ENCODE measurements at places on chromosomes 11 and 22.
A peak's percentile ranks its signal among the peaks of the same experiment; 100 is the strongest.

- DNase-seq: no peak
Measured at GRCh38 chr11:111082664-111083063, 162.9 kb upstream of the POU2AF2 start.

DNA sequence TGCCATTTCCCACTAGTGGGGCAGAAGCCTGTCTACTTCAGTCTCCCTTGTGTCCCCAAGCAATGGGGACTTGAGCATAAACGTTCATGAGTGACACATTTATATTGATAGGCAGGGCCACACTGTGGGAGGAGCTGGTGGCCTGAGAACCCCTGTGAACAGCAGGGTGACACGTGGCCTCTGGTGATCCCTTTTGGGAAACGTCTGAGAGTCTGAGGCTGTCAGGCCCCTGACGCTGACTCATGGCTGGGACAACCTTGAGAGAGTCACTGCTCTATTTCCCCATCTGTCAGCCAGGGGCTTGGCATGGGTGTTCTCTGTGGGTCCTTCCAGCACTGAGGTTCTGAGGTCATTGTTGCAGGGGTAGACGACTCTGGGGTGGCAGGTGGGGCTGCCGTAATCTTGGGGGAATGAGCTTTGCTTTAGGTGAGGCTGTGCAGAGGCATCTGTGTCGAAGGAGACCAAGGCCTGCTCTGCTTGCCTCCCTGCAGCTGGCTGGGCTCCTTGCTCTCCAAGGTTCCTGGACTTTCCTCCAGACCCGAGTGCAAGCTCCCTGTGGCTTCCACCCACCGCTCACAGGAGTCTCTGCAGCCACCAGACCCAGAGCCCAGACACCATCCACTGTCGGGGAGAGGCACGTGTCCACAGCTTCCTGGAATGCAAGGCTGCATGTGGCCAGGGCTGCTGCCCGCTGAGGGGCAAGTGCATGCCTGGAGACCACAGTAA lies 54.7 kb downstream of the SMIM38 start:
- no peak for DNase-seq

DNA sequence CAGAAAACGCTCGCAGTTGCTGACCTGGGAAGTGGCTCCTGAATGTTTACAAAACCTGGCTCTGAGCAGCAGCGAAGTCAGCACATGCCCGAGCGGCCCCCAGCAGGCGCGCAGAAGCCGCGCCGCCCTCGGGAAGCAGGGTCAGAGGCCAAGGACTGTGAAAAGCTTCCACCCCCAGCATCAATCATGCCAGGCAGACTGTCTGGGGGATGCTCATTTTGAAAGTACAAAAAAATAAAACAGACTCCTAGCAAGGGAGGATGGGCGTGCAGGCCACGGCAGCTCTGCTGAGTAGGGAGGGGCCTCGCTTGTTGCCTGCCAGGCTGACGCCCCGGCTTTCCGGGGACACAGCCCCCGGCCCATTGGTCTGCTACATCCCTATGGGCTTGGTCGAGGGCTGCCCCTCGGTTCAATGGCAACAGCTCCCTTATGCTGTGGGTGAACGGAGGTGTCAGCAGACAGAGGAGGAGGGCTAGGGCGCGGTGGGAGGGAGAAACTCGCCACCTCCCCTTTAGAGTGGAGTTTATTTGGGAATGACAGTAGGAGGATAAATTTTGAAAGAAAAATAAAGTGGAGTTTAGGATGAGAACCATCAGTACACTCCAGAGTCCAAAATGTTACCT lies 37.7 kb upstream of the GNB1L start:
- no peak for DNase-seq

GRCh38 chr11:92909214-92909613 lies 60.2 kb upstream of the MTNR1B start:
- no peak for DNase-seq

DNA sequence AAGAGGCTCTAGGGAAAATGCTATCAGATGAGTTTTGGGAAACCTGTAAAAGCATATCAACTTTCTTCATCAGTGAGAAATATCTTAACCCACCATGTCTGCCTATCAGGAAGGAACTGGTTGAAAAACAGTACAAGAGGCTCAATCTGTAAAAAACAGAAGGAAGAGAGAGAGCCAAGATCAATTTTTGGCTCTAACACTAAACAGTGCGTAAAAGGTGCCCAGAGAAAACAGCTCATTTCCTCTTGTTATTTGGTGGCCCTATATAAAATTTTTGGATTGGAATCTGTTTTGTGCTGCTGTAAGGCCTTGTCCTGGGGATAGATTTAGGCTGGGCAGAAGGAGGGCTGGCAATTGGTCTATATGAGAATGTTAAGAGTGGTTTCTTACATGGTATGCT lies 12.1 kb downstream of the MS4A2 start:
- DNase-seq: no peak

- DNase-seq: no peak
Measured at GRCh38 chr11:111878385-111878848, 548 bp downstream of the FDXACB1 start.

DNA sequence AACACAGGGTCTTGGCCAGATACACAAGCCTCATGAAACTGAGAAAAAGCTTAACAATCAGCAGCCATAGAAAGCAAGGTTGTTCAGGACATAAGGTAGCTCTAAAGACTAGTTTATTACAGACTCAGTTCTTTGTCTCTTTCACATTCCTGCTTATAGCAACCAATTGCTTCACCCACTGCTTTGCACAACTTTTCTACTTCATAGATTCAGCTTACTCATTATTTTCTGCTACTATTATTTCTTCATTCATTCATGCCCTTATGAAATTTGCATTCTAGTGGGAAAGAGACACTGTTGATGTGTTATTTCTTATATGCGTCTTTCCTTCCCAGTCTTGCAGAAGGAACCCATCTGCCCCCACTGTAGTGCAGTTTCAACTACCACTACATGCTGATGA lies 4.7 kb downstream of the CCDC34 start:
- DNase-seq: no peak

DNA sequence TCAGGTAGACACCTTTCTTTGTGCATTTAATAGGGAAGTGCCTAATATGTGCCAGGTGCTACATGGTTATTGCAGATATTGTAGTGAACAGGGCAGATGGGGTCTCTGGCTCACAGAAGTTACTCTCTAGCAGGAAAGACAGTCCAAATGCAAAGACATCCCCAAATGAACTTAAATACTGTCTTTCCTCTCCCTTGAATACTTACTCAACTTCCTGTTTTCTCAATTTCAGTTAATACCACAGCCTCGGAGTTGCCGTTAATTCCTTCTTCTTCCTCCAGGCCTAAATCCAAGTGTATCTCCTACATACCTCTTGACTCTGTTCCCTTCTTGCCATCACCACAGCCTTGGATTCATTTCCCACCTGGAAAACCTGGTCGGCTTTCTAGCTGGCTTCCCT lies 134.3 kb upstream of the SESN3 start:
- DNase-seq: no peak

DNA sequence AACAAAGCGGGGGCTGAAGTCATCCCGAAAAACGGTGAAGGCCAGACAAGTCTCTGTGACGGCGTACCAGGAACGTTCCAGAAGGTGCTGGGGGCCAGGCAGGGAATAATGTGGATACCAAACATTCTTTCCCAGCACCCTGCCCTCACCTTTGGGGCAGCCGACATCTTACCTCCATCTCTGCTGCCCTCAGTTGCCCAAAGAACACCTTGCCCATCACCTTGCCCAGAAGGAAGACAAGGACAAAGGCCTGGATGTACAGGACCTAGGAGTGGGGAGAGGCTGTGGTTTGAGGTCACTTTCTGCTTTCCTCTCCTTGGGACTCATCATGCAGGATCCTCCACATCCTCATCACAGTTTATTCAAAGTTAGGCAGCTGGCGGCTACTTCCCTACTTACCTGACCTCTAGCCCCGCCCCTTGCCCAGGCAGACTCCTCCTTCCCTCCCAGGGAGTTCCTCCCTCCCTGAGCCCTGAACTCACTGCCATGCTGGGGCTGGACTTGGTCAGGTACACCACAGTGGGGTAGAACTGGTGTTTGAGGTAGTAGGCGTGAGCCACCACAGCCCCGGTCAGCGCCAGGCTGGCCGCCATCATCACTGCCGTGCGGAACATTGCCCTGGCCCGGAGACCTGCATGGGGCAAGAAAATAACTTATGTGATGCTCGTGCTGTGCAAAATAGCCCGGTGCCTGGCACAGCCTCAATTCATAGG lies 1.2 kb downstream of the SYVN1 start:
- DNase-seq: no peak

DNA sequence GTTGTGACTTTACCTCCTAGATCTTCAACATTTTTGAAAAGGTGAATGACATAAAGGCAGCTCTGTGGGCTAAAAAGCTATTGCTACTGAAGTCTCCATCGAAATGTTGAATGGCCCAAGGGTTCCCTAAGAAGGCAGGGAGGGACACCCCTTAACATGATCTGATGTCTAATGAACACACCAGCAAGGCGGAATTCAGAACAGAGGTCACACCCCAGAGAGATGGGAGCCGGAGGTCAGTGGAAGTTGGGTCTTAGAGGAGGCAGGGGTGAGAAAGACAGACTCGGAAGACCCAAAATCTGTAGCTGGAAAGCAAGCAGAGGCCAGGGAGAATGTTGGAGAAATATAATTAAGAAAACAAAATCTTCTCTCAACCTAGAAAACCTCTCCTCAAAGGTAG lies 79.0 kb downstream of the TRIM29 start:
- DNase-seq: no peak

DNA sequence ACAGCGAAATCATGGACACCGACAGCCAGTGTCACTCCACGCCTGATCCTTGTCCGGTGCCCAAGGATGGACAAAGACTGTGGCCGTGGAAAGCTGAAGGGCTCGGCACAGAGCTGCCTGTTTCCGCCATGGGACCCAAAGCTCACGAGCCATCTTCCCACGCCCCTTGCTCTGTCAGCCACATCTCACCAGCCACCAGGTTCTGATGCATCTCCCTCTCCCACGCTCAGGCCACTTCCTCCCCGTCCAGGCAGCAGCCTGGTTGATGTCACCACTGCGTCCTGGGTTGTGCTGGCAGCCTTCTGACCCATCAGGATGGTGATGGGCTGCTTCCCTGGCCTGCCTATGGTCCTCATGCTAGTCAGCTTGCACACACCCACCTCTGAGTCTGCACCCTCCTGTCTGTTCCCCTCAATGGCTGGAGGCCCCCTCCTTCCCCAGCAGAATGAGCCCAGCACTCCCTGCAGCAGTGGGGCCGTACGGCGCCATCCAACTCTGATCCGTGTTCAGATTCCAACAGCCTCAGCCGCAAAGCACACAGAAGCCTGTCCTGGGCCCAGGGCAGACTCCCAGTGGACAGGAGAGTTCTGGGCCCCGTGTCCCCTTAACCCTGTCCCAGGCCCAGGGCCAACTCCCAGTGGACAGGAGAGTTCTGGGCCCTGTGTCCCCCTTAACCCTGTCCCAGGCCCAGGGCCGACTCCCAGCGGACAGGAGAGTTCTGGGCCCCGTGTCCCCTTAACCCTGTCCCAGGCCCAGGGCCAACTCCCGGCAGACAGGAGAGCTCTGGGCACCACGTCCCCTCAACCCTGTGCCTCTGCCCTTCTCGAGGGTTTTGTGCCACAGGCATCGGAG lies 259.5 kb downstream of the BRD1 start:
- no peak for DNase-seq

GRCh38 chr11:57361926-57362325 lies 19.0 kb downstream of the PRG3 start:
- DNase-seq: no peak

DNA sequence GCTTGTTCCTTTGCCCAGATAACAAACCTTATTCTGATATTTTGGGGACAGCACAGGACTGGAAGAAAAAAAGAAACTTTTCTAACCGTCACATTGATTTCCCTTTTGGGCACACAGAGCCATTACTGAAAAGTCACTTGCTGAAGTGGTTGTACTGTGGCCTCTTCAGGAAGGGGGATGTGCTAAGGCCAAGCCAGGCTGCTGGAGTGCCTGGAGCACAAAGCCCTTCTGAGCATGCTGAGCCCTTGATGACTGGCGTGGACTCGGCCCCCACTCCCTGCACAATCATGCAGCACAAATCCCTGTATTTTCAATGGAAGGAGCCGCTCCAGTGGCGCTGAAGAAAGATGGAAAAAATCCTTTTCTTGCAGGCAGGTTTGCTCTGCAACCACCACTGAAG lies 164.2 kb downstream of the NTM start:
- no peak for DNase-seq

DNA sequence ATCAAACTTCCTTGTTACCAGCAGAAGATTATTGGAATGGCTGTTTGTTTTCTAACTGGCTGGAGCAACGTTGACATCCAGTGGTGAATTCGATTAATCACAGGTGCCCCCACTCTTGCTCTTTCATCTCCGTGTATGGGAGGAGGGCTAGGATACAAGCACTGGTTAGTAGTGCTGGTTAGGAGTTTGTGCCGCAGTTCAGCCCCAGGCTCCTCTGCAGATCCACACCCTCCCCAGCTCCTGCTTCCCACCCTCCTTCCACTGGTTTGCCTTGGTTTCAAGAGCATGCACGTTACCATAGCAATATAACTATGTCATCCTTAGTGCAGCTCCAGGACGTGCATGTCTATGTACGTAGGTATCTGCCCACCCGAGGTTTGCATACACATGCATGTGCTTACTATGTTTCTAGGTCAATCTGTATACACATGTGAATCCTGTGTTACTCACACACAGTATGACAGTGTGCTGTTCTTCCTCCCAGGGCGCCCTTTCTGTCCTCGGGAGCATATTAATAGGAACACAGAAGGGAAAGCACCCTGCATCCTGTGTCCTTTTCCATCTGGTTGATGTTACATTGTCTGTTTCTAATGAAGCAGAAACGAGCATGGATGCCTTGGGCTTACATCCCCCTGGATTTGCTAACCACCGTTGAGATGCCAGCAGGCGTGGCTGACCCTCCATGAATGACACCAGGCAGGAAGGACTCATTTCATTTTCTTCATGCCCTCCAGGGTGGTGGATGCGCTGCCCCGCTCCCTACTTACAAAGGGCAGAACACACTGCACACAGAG lies 539.3 kb downstream of the OPCML start:
- DNase-seq: no peak

GRCh38 chr22:50678651-50679521 lies 6.3 kb downstream of the SHANK3 start:
- DNase-seq: no peak

- DNase-seq: no peak
Measured at GRCh38 chr11:66261578-66261977, 6.9 kb upstream of the RAB1B start.

- peak; percentile 29 for DNase-seq
Measured at GRCh38 chr11:1310772-1311468, 1.5 kb upstream of the TOLLIP start.

GRCh38 chr11:66080055-66080817 lies 10.2 kb downstream of the PACS1 start:
- DNase-seq: peak; percentile 57

DNA sequence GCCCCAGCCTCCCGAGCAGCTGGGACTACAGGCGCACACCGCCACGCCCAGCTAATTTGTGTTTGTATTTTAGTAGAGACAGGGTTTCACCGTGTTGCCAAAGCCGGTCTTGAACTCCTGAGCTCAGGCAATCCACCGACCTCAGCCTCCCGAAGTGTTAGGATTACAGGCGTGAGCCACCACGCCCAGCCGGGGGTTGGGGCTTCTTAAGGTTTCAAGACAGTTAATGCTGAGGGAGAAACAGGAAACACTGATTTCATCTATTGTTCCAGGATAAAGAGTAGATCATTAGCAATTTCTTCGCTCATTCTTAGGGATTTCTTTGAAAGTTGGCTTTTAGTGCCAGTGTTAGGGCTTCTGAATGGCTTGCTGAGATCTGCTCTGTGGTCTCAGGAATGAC lies 21.2 kb upstream of the CLMP start:
- DNase-seq: no peak

GRCh38 chr22:17106161-17106784 lies 14.9 kb downstream of the TMEM121B start:
- no peak for DNase-seq

Data from stimulated activated CD8-positive, alpha-beta memory T cell treated with anti-CD3 and anti-CD28 coated beads, Interleukin-4, amount 100 ng/mL, for 4 hours (primary cell).